ENCODE measurements at places on chromosomes 5 and 9. TPM values are rescaled to one million over a fixed set of nuclear protein-coding genes. Genes with fewer than 3 reads are reported as not detected.

DNA sequence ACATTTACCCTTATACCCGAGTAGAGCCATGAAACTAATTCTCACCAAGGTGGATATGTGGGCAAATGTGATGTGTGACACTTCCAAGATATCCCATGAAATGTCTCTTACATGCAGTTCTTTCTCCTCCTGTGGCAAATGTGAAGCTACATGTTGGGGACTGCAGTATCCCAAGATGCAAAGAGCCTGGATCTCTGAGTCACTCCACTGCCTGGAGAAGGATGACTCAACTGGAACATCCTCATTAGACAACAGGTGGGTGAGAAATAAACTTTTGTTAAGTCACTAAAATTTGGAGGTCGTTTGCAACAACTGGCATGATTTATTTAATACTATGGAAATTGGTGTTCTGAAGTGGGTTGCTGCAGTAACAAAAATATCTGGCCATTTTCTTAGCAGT is 36.5 kb upstream of the TENT4A start:
- peak; percentile 44 for DNase-seq

Gene FRMD3
- total RNA-seq, result 2.9 TPM

- DNase-seq, result no peak
Observed at GRCh38 chr9:94639061-94639998, at the start of gene FBP1. TSS of gene FBP1 (minus strand) at chr9:94639518. CDS start at chr9:94639310, 208 bp downstream.

DNA sequence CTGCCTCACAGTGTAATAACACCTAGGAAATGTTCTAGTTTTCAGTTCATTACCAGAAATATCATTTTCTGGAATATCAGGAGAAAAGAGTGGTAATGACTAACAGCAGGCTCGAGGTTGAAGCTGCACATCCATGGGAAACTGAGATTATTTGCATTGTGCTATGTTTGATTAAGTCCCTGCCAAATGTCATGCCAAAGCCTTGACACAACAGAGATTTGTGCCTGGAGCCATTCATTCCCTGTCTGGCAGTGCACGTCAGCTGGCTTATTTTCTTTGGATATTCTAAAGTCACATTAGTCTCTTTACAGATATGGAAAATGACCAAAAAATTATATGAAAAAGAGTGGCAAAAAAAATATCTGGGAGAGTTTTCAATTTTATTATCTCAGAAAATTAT is 848.0 kb downstream of the PTPRD start:
- no peak for DNase-seq

GRCh38 chr5:7372399-7372798 is 23.5 kb upstream of the ADCY2 start:
- DNase-seq, result no peak

DNA sequence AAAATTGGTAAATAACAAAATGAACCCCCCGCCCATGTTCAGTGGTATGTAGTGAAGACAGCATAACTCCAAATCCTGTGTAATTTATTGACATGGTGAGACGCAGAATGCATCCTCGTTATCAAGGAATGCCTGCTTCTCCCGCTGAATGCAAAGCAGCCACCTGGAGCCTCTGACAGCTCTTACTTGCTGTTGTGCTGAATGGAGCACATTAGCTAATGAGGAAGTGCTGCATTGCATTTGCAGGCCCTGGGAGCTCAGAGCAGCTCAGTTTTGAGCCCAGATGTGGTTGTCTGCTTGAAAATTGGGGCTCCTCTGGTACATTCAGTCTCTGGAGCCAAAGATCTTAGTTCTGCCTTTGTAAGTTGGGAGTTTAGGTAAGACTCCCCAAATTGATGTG is 28.9 kb downstream of the PLAC8L1 start:
- no peak for DNase-seq

Gene AGTPBP1
- total RNA-seq, result 6.2 TPM

Gene SHOC1
- total RNA-seq, result not detected

- no peak for DNase-seq
Observed at GRCh38 chr9:95224376-95225019, 93.0 kb downstream of the FANCC start.

GRCh38 chr5:81572201-81572600 is 178.3 kb upstream of the ACOT12 start:
- no peak for DNase-seq

Gene LCN10
- total RNA-seq, result not detected

GRCh38 chr5:14447958-14448911 is 133.4 kb upstream of the OTULINL start:
- DNase-seq, result peak; percentile 73

GRCh38 chr9:114962809-114963208 is 32.4 kb upstream of the TNFSF8 start:
- no peak for DNase-seq

GRCh38 chr9:72454871-72455491 is 66.4 kb upstream of the TMC1 start:
- DNase-seq, result no peak

GRCh38 chr5:33118761-33119415 is 321.9 kb upstream of the TARS1 start:
- no peak for DNase-seq

Gene ADAMTS6
- 13.2 TPM for total RNA-seq

- DNase-seq, result no peak
Observed at GRCh38 chr5:158898185-158899177, 201.2 kb downstream of the EBF1 start.

- DNase-seq, result no peak
Observed at GRCh38 chr5:64526734-64527439, 21.1 kb downstream of the RGS7BP start.

GRCh38 chr5:36300191-36300926 is 1.3 kb downstream of the RANBP3L start:
- peak; percentile 79 for DNase-seq

DNA sequence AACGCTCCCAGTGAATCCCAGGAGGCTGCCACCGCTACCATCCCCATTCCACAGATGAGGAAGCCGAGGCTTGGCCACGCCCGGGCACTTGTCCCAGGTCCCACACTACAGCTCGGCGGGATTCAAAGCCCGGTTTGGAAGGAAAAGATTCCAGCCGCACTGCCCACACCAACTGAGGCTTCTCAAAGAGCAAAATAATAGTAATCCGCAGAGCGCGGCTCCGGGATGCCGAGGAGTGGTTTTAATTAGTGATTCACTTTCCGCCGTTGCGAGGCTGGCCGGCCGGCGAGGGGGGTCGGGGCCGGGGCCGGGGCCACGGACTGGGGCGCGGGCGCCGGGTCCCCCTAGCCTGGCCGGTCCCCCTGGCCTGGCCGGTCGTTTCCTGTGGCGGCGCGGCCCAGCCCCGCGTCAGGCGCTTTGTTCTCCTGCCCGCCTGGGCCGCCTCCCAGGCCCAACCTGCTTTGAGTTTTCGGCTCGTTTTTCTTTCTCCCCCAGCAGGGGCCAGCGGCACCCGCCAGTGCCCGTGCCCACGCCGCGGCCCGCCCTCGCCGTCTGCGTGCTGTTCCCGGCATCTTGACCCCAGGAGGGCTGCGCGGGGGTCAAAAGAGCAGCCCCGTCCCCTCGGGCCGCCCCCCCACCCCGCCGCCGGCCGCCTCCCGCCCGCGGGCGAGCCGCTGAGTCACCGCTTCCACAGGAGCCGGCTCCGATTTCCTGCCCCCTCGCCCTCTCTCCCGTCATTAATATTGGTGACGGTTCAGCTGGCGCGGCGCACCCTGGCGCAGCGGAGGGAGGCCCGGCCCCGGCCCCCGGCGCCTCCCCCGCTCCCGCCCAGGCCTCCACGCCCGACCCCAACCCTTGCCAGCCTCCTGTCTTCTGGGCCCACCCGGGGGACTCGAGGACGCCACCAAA is 31.2 kb downstream of the FGF18 start:
- peak; percentile 61 for DNase-seq

Data from myocyte (in vitro differentiated cells).